ENCODE measurements at places on chromosomes 6 and 20. TPM values are rescaled to one million over a fixed set of nuclear protein-coding genes. Genes with fewer than 3 reads are reported as not detected.

- DNase-seq, result no peak
Observed at GRCh38 chr6:117531346-117531745, 48.9 kb downstream of the DCBLD1 start.

GRCh38 chr6:37622646-37623071 lies 75.0 kb downstream of the MDGA1 start:
- DNase-seq, result peak; percentile 72

DNA sequence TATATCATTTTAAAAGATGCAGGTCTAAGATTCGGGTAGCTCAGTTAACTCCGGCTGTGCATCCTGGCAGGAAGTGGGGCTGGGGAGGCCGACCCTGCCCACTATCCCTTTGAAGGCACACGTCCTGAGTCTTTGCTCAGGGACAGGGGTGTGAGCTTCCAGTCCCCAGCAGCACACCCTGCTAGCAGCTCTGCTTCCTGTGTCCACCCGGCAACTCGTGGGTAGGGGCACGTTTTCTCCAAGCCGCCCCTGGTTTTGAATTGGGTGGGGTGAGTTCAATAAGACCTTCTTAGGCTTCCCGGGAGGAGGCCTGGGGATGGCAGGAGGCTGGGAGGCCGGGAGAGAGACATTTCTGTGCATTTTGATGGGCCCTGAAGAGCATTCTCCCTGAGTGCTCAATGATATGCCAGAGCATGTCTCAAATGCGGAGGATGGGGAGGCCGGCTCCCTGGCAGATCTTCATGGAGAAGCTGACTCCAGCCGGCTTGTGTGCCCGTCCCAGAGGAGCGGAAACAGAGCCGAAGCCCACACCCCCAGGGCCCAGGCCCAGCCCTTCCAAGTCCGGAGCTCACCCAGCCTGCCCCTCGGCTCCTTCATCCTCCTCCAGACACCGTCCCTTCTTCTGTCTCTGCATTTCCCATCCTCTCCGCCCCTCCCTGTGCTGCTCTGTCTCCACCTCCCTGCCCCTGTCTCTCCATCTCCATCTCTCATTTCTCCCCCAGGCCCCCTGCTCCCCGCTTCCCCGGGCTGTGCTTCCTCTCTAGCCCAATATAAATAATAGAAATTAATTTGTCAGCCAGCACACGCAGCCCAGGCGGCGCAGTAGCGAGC lies 36.3 kb upstream of the ZFAND3 start:
- DNase-seq, result no peak

Gene SLCO4A1
- 29.6 TPM for total RNA-seq

DNA sequence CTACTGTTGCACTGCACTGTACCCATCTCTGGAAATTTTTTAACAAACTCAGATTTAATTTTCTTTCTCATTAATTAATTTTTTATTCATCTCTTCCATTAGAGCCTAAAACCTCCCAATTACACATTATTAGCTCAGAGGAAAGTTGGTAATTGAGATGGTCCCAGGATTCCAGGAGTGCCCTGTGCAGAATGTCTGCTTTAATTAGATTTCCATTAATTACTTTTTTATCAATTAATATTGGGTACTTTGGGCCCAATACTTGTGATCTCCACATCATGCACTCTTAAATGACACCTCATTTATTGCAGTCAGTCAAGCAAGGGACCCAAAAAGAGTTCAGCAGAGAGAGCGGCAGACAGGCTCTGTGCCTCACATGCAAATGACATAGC lies 232.0 kb downstream of the PTPRT start:
- no peak for DNase-seq

Data from activated CD4-positive, alpha-beta memory T cell treated with anti-CD3 and anti-CD28 coated beads for 36 hours (primary cell).